Jurkat, Clone E6-1 (cell line): ENCODE measurements at places on chromosomes 3 and 15.

DNA sequence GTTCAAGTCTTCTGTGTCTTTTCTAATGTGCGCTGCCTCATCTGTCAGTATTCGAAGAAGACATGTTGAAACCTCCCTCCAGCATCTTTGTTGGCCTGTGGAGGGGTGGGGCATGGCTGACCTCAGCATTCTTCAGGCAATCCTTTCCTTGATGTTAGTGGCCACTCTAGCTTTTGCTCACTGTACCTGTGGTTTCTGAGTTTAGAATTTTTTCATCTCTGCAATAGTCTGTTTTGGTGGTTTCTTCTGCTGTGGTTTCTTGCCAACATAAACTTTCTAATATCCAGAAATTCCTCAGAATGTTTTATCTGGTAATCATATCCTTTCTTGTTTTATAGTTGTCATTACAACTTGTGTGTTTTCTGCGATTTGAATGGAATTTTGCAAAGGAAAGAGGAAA is 251.3 kb upstream of the NR2E3 start:
- DNase-seq: no peak

GRCh38 chr3:132164469-132165092 is 129.8 kb upstream of the CPNE4 start:
- no peak for DNase-seq

DNA sequence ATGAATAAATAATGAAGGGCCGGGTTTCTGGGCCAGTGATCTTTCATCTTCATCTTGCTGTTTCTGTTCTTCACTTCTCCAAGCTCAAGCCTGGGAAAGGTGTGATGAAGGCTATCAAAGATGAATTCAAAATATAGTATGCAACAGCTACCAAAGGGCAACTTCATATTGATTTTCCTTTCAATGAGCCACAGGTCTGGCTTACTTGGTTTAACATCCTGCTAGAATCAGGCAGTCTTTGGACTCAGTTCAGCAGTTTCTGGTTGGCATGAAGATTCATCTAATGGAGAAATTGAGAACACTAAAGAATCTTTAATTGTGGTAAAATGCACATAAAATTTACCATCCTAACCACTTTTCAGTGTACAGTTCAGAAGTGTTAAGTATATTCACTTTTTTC is 43.3 kb downstream of the NFKBIZ start:
- DNase-seq: no peak

- DNase-seq: no peak
These were observed 116.3 kb downstream of the AKAP13 start for GRCh38 chr15:85496551-85497171.

- DNase-seq: no peak
These were observed 106.3 kb downstream of the C3orf70 start for GRCh38 chr3:185046603-185047002.

- DNase-seq: no peak
These were observed 638.7 kb downstream of the RBMS3 start for GRCh38 chr3:29919571-29919970.

GRCh38 chr3:105480768-105481167 is 114.1 kb downstream of the ALCAM start:
- DNase-seq: no peak

- no peak for DNase-seq
These were observed 34.6 kb downstream of the BTD start for GRCh38 chr3:15636028-15636709.

- DNase-seq: no peak
These were observed 93.6 kb downstream of the PLCL2 start for GRCh38 chr3:16978234-16978920.

- DNase-seq: no peak
These were observed 652 bp downstream of the DUOX1 start for GRCh38 chr15:45130291-45131000.

DNA sequence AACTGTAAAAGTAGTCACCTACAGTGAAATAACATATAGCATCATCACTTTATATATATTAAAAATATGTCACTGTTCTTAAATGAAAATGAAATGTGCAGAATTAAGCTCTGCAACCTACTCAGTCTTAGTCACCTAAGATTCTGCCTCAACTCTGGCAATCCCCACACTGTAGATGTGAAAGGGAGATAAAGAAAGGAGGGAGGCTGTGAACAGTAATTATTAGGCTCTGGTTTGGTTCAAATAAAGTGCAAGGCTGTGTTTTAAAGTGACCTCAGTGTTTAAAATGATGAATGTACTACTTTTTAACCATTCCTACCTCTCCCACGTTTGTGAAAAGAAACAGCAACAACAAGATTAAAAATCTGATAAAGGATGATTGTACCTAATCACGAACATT is 72.2 kb downstream of the ATP8B4 start:
- DNase-seq: no peak

- no peak for DNase-seq
These were observed 962.3 kb upstream of the NR2F2 start for GRCh38 chr15:95368191-95368590.
